Suppressor macrophage (primary cell): ENCODE measurements at places on chromosomes 13 and 19.

GRCh38 chr19:32041681-32042292 lies 303.6 kb upstream of the ZNF507 start:
- DNase-seq = peak; percentile 66

DNA sequence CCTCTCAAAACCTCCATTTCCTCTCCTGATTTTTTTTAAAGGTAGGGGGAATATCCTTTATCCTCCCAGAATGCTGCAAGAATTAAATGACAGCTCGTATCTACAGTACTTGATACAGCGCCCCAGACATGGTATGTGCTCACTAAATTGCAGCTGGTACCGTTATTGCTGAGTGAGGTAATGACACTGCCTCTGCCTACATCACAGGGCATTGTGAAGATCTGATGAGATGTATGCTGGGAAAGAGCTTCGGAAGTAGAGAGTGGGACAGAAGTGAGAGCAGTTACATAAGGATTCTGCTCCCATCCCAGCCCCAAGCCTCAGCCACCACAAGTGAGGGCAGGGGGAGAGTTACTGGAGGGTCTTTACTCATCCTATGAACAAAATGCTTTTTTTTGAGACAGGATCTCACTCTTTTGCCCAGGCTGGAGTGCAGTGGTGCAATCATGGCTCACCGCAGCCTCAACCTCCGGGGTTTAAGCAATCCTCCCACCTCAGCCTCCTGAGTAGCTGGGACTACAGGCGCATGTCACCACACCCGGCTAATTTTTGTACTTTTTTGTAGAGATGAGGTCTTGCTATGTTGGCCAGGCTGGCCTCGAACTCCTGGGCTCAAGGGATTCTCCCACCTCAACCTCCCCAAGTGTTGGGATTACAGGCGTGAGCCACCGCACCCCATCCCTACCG lies 1.7 kb upstream of the FKRP start:
- no peak for DNase-seq

- DNase-seq = peak; percentile 65
Measured at GRCh38 chr19:54916822-54917221, 10.9 kb downstream of the NCR1 start.

- no peak for DNase-seq
Measured at GRCh38 chr13:75073786-75074185, 408.2 kb downstream of the TBC1D4 start.

- DNase-seq = no peak
Measured at GRCh38 chr13:62910541-62911060, 1495.0 kb upstream of the PCDH20 start.

DNA sequence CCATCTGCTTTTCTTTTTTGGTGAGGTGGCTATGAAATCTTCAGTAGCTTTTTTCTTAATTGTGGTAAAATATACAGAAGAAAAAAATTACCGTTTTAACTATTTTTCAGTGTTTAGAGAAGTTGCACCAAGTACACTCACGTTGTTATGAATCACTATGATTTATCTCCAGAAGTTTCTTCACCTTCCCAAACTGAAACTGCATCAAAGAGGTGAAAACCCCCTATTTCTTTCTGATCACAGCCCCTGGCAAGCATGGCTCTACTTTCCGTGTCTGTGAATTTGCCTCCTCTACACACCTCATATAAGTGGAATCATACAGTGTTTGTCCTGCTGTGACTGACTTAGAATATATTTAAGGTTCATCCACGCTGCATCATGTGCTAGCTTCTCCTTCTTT lies 15.6 kb upstream of the SIGLEC10 start:
- peak; percentile 34 for DNase-seq

DNA sequence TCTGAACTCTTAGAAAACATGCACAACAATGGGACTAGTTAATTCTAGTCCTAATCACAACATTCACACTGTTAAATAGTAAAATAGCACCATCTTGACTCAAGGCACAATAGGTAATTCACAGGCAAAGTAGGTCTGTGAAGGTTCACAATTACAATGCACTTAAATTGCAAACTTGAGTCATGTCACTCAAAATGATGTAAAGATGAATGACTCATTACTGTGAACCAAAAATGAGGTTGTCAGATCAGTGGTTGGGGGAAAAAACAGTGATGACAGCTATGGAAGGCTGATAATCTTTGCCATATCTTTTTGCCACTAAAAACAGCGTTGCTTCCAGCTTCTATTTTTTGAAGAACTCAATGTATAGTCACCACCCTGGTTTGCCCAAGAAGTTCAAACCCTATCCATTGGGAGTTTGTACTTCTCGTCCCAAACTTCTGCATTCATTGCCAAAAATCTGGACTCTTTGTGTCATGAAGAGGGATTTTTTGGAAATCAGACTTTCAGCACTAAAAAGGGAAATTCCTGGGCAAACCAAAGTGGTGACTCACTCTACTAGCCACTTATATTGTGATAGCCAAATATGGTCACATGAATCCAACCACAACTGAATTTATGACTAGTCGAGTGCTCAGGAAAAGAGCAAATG lies 200.9 kb upstream of the TMTC4 start:
- DNase-seq = peak; percentile 18

DNA sequence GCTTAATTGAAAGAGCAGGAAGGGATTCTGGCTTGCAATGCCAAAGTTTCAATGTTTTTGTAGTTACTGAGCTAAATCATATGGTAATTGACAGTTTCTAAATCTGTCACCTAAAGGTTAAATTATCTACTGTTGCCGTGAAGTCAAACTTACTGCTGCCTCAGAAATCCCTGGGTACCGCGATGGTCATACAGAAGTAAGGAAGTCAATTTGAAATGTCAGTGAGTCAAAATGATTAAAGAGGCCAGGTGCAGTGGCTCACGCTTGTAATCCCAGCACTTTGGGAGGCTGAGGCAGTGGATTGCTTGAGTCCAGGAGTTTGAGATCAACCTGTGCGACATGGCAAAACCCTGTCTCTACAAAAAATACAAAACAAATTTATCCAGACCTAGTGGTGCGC lies 48.8 kb upstream of the TPM4 start:
- DNase-seq = no peak

GRCh38 chr13:84823528-84823927 lies 941.3 kb upstream of the SLITRK1 start:
- DNase-seq = no peak

- no peak for DNase-seq
Measured at GRCh38 chr13:50098693-50099092, 83.4 kb downstream of the KCNRG start.

DNA sequence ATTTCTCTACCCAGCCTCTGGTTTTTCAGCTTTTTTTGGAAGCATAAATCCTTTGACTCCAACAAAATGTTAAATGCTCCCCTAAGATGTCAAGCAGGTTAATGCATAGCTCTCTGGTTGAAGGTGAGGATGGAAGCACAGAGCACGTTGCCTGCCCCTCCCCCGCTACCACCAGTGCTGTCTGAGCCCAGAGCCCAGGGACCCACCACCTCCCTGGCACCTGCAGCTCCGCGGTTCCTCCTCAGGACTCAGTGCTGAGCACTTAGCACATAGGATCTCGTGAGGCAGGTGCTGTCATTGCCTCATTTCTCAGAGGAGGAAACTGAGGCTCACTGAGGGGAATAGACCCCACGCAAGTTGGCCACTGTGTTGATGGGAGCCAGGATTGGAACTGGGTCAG lies 48.6 kb downstream of the DPF1 start:
- no peak for DNase-seq

DNA sequence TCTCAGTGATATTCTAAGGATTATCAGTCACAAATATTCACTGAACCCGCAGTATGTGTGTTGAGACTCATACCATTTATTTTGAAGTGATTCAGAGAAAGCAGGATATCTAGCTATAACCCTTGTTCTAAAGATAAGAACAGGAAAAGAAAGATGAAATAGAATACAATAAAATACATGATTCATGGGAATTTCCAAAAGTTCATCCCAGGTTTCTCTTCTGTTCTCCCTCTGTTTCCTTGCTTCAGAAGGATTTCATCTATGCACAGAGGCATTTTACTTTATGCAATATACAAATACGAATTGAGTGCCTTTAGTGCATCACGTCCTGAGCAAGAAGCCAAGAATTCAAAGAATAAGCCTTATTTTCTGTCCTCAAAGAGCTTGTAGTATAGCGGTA lies 274.4 kb upstream of the GPC6 start:
- no peak for DNase-seq

- no peak for DNase-seq
Measured at GRCh38 chr19:39327363-39328045, 6.8 kb upstream of the LRFN1 start.

DNA sequence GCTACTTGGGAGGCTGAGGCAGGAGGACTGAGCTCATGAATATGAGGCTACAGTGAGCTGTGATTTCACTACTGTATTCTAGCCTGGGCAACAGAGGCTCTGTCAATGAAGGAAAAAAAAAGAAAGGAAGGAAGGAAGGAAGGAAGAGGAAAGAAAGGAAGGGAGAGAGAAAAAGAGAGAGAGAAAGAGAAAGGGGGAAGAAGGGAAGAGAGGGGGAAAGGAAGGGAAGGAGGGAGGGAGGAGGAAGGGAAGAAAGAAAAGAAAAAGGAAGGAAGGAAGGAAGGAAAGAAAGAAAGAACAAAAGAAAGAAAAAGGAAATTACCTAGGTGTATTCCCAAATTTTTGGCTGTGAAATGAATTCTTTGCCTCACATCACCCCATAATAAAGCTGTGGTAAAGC lies 7.2 kb upstream of the RFX2 start:
- DNase-seq = no peak

GRCh38 chr19:17888260-17888659 lies 16.5 kb downstream of the SLC5A5 start:
- DNase-seq = no peak

- DNase-seq = no peak
Measured at GRCh38 chr19:41529484-41530183, 46.3 kb upstream of the CEACAM21 start.

DNA sequence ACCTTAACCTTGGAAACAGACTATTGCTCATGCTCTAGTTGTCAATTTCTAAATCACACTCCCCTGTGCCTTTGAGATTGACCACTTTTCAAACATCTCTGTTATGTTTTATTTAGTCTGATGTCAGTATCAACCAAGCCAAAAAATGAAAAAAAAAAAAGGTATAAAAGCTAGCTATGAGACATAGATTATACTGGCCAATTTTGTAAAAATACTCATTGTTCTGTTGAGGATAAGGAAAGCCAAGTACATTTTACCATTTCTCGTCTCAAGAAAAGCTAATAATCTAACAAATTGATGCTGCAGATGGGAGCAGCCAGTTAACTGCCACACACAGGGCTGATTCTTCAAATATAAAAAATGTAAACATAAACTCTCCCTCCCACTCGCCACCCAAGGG lies 572.6 kb upstream of the KLF12 start:
- DNase-seq = no peak

DNA sequence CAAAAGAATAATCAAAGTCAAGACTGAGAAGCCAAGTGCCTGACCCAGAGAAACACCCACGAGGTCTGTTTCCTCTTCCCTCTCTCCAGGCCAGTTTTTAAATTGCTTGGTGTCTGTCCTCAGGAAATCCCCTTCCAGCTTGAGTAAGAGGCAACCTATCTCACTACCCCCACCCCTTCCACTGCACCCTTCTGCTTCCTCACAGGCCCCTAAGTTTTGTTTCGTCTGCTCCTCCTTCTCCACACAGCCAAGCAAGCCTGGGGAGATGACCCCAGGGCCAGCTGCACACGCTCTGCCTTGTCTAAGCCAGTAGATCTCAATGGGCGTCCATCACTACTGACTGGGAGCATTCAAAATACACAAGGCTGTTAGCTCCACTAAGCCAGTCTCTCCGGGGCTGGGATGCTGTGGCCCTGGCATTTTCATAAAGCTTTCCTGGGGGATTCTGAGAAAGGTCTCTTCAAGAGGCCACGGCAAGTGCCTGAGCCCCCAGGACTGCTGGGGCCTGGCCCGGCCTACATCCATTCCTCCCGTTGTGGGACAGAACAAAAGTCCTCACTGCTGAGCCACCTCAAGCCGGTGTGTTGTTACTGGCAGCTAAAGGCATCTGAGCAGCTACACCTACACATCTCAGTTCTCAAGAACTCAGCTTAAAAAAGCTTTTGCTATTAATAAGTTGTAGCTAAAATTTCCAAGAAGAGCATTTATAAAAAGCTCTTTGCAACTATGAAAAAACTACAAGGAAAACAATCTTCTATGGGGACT lies 14.9 kb upstream of the IL4I1 start:
- peak; percentile 77 for DNase-seq

DNA sequence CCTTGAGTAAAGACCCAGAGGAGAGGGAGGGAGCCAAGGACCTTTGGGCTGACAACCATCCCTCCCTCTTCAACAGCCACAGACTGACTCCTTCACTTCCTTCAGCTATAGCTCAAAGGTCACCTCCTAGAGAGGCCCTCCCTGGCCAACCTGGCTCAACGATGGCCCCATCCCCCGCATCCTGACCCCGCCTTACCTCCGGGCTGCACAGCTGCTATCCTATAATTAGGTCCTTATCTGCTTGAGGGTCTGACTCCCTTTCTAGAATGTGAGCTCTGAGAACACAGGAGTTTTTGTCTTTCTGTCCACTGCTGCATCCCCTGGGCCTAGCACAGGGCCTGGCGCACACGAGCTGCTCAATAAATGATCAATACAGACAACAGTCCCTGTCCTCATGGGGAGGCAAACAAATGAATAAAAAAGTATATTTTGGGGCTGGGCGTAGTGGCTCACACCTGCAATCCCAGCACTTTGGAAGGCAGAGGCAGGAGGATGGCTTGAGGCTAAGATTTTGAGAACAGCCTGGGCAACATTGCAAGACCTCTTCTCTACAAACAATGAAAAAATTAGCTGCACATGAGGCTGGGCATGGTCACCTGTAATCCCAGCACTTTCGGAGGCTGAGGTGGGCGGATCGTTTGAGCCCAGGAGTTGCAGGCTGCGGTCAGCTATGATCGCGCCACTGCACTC lies 6.6 kb upstream of the LGALS4 start:
- DNase-seq = no peak

GRCh38 chr19:4414144-4414799 lies 11.8 kb downstream of the CHAF1A start:
- DNase-seq = no peak

- peak; percentile 71 for DNase-seq
Measured at GRCh38 chr19:33278403-33279269, 23.7 kb downstream of the CEBPA start.

DNA sequence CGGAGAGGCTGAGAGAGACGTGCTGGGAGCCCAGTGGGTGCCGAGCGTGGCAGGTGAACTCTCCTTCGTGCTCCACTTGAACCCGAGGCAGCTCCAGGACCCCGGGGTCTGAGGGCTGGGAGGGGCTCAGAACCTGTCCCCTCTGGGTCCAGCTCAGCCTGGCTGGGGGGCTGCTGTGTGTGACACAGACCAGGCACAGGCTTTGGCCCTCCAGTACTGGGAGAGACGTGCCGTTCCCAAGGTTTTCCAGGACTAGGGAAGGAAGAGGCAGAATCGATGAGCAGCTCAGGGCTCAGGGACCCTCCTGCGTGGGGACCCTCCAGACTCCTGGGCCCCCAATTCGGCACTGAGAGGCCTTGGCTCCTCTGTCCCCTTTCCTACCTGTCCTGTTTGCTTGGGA lies 2.3 kb downstream of the SIGLEC10 start:
- DNase-seq = no peak

GRCh38 chr13:41289463-41289881 lies 21.6 kb upstream of the NAA16 start:
- peak; percentile 26 for DNase-seq

- DNase-seq = no peak
Measured at GRCh38 chr19:37470216-37470615, 1.1 kb downstream of the ZNF570 start.
